Cortex of kidney (tissue), 1 donor: ENCODE measurements at places on chromosomes 7 and 10.

- DNase-seq: no peak
Measured at GRCh38 chr10:43863859-43864591, 215.3 kb upstream of the ZNF32 start.

DNA sequence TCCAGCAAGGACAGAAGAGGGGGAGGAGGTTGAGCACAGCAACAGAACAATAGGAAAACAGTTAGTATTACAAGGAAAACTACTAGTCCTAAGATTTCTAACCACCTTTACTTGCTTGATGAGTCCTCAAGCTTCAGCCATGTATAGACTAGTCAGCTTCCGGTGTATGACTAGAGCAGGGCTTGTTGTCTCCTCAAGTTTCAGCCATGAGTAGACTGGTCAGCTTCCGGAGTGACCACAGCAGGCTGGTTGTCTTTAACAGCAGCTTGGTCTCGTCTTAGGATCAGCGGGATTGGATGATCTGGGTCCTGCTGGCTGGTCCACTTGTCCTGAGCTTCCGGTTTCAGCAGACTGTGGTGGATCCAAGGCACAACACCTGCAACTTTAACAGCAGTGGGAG, 10.6 kb upstream of the ZNF239 start:
- no peak for DNase-seq

DNA sequence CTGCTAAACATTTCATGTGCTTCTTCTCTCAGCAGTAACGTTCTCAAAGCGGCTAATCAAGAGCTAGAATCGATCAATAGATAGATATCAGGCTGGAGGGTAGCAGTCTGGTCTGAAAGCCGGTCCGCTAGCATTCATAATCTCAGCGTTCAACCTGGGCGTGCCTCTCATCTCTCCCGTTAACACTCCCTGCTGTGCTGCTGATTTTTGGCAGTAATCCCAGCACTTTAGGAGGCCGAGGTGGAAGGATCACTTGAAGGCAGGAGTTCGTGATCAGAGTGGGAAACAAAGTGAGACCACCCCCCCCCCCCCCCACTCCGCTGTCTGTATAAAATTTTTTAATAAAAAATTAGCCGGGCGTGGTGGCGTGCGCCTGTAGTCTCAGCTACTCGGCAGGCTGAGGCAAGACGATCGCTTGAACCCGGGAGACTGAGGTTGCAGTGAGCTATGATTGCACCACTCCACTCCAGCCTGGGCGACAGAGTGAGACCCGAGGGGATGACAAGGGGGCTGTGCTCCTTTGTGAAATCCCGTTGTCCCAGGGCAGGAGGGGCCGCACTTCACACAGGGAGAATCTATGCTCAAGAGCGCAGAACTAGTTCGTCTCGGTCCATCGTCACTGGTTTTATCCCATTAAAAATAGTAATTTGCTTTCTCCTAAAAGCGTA, 624 bp upstream of the CEP55 start:
- DNase-seq: no peak

GRCh38 chr7:133504825-133505224, 251.9 kb downstream of the EXOC4 start:
- no peak for DNase-seq

- DNase-seq: no peak
Measured at GRCh38 chr10:18984531-18984930, 64.1 kb upstream of the MALRD1 start.

- DNase-seq: no peak
Measured at GRCh38 chr7:133331861-133332260, 79.0 kb downstream of the EXOC4 start.

GRCh38 chr7:147911201-147911601, 679.4 kb upstream of the C7orf33 start:
- DNase-seq: no peak

GRCh38 chr10:26243351-26243720, 26.8 kb downstream of the GAD2 start:
- no peak for DNase-seq

DNA sequence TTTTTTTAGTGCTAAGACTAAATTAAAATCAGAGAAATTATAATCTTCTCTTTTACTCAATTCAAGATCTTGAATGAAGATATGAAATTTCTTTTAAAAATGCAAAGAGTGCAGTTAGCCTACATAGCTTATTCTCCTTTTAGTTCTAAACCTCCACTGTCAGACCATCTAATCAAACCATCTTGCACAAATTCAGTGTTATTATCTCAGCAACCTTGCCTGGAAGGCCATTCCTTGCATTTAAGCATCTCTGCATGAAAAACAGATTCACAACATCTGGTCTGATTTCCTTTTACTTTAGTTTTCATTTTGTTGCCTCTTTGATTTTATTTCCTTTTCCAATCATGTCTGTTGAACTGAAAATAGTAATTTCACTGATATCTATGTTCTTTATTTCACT, 527.2 kb upstream of the LRRTM3 start:
- no peak for DNase-seq

DNA sequence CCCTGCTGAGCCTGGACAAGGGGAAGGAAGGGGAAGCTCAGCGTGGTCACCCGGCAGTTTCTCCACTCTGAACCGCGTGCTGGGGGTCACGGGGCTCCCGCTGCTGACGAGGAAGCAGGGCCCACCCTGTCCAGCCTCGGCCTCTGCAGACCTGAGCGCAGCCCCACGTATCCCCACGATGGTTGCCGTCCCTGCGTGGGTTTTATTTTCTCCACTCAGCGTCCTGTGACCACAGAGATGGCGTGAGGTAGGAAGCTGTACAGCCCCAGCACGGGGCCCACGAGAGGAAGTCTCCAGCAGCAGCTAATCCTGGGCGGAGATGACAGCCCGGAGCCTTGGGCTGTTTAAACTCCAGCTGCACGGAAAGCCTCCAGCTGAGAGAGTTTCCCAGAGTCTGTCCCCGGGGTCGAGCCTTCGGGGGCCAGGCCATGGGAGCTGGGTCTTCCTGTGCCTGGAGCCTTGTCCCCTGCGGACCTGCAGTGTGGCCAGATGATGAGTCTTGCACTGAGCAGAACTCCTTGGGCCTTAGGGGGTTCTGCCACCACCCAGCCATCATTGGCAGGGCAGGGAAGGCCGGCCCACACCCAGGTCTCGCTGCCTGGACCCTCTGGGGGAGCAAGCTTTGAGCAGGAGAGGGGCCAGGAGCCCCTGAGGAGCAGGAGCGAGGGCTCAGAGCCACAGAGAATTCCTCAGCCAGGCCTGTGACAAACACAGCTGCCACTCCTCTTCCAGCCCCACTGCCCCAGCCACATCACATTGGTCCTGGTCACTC, 72.8 kb upstream of the FAM20C start:
- DNase-seq: no peak

DNA sequence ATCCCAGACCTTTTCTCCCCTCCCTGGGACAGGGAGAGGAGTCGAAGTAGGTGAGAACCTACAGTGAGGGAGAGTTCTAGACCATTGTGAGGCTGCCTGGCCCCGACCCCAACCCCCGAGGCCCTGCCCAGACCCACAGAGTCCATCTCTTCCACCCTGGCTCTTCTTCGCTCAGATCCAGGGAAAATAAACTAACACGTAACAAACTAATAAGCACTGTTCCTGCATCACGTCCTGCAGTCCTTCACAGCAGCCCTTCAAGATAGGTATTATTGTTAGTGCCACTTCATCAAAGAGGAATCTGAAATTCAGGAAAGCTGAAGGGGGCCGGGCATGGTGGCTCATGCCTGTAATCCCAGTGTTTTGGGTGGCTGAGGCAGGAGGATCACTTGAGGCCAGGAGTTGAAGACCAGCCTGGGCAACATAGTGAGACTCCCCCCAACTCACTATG, at the start of gene SPACDR:
TSS of gene SPACDR (minus strand) at position 51 of the 451 bp plus-strand sequence. CDS start 235 bp downstream, outside the sequence.
- DNase-seq: no peak

- no peak for DNase-seq
Measured at GRCh38 chr10:108601851-108602250, 1321.5 kb downstream of the XPNPEP1 start.

DNA sequence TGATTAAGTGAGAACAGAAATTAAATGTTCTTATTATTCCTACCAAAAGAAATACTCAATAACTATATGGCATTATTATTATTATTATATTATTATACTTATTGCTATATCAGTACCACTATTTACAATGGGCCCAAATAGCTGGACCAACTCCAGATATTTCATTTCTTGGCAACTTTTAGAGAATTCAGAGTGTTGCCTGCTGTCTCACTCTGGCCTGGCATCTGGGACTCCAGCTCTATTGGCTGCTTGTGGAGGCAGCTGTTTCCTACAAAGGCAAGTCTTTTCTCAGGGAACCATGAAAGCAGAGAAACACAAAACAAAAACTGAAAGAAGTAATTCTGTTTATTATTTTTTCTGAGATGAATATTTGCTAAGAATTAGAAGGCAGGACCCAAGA, 105.1 kb upstream of the SORCS1 start:
- no peak for DNase-seq

DNA sequence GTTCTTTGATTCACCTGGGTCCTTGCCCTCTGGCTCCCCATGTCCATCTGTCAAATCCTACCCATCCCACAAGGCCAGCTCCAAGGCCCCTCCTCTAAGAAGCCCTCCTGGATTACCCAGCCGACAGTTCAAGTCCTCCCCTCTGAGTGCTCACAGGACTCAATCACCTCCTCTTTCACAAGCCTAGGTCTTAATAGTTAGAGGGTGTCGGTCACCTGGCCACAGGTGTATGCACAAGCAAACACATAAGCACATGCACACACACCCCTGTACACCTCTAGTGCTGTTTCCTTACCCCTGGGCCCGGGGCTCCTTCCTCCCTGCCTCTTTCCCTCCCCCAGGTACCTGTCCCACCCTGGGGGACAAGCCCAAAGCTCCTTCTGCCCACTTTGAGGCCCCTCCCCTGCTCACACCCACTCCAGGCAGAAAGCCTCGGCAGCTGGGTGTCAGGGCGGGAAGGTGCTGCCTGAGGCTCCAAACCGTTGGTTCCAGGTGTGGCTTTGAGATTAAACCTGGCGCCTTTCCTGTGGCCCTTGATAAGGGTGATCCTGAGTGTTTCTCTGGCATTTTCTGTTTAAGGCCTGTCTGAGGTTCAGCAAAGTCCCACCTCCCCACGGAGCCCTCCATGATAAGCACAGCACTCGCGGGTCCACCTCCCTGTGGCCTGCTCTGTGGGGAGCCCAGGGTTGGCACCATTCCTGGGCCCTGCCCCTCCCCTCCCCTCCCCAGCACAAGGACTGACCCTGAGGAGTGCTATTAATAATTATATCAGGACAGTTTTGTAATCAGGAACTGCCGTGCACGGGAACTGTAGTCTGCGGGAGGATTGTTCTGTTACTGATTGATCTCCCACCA, 14.6 kb upstream of the AQP1 start:
- DNase-seq: no peak

DNA sequence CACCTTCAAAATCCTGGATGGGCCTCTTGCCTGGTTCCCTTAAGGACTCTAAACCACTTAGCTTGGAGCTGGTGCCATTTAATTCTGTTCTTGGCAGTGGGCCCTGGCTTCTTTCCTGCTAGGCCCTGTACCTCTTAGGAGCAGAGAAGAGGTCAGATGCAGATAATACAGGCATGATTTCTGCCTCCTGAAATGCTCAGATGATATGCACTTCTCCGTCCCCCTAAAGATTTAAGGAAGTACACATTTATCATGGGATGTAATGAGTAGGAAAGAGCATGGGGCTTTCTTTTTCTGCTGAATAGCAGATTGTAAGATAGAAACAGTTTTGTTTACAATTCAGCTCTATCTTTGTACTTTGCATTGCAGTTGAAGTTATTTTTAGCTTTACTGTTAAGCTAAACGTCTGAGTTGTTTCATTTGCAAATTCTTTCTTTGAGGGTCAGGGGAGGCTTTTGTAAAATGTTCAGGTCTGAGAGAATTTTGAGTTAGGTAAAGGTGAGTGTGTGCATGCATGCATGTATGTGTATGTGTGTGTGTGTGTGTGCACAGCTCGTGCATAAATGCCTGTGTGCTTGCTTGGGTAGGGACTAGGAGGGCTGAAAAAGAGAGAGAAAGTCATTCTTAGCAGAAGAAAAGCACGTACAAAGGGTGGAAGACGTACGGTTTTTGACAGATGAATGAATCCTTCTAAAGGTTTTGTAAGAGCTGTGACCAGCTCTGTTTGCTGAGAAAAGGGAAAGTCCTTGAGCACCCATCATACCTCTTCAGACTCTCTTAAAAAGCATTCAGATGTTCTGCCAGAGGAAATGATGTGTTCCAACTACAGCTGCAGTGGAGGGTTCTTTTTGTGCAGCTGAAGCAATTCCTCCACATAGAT, 364.2 kb downstream of the AUTS2 start:
- DNase-seq: no peak

DNA sequence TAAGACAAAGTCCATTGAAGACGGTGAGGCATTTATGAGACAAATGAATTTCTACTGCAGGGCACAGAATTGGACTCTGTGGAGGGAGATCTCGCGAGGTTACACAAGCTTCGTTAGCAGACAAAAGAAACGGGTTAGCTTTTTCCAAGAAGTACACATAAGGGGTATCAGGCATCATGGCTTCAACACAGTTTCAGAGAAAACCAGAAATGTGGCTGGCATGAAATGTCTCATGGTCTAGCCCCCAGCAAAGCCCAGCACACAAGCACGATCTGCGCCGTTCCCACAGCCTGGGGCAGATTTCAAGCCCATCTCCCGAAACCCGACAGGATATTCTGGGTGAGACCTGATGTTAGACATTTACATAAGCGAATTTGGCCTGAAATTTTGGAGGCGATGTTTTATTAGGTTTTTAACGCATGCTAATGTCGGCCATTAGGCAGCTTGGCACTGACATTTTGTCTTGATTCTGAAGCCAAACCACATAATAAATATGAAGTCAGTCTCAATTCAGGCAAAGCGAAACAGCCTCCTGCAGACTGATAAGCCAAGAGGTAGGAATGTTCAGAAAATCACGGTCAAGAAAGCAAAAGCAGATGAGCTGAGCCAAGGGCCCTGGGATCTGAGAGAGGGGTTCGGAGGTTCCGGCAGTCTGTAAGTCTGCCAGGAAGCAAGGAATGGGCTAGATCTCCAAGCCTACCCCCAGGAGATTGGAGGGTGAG, 240.5 kb downstream of the PRPF18 start:
- no peak for DNase-seq

DNA sequence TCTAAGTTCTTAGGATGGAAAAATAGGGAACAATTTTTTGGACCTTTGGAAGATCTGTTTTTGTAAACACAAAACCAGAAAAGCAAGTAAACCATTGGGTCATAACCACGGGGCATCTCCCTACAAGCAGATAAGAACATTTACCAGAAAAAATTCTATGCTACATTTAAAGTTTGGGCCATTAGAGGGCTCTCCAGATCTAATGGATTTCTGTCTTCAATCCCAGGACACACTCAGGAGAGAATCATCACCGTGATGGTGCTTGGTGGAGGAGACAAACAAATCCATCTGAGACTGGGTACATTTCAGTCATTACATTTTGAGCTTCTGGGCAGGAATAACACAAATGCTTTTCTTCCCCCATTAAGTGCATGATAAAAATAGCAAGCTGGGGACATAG, 178.4 kb upstream of the TARP start:
- no peak for DNase-seq

DNA sequence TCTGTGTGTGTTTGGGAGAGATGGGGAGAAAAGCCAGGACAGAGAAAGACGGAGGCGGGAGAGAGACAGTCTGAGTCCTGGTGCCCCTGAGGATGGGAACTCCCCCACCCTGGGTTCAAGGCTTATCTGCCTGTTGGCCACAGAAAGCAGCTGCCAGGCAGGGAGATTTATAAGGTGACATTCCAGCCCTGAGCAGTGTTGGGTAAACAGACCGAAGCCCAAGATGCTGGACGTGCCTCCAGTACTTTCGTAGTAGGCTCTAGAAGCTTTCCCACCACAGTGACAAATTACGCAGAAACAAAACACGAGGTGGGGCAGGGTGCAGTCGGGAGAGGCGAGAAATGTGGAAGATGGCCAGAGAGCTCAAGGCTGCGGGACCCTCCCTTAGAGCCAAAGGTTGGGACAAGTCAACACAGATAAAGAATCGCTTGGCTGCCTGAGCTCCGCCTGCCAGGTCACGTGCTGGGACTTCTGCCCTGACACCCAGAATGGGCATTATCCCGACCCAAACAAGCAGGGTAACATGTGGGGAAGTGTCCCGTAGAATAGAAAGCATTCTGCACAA, 41.1 kb downstream of the CCDC3 start:
- DNase-seq: no peak
